ENCODE measurements at places on chromosomes 1 and 21.

DNA sequence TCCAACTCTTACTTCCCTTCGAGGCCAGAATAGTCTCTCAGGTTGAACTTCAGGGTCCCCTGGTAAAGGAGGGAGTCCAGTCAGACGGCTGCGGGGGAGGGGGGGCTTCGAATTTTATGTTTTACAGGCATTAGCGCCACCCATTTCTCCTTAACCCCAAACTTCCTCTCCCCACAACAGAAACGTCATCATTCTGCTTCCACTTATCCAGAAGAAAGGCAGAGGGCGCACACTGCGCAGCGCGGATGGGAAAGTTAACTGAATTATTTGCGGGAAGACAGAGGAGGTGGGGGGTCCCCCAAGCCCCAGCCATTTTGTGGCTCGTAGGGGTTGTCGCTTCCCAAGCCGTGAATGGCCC is 529 bp upstream of the PRMT2 start:
- DNase-seq: no peak

- no peak for DNase-seq
Measured at GRCh38 chr1:12527564-12527963, 90.4 kb downstream of the DHRS3 start.

DNA sequence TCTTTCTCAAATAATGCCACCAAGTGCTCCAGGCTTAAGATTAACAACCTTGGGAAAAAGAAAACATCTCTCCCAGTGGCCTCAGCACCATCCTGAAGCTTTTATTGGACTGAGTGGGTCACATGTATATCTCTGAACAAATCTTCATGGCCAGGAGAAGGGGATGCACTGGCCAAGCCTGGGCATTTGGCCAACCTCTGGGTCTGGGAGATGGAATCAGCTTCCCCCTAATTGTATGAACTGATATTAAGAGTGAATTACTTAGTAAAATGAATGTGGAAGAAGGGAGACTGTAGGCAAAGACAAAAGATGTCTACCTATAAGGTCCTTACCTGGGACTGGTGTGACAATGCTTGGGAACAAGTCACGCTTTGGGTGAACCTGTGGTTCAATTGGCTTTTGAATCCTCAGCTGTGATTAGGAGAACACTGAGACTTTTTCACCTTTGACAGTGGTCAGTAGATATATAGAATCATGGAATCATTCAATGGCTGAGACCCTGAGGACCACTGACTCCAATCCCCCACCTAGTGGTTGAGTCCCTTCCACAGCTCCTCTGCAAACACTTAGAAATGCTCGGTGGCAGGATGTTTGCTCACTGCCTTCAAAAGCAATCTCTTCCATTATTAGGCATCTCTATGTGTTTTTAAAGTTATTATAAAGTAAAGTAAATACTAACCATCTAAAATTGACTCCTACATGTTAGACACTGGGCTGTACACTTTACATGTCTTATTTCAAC is 102.6 kb upstream of the ATP1A1 start:
- no peak for DNase-seq

DNA sequence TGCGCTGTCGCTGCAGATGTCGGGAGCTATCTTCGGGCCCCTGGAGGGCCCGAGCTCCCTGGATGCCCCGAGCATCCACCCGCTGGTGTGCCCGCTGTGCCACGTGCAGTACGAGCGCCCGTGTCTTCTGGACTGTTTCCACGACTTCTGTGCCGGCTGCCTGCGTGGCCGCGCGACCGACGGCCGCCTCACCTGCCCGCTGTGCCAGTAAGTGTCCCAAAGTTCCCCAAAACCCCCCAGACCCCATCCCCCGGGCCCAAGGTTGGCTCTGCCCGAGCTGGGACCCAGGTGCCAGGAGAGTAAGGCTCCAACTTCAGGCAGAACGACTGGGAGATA is 569 bp downstream of the RNF207 start:
- DNase-seq: no peak

GRCh38 chr1:192807211-192808162 is 1.4 kb upstream of the RGS2 start:
- no peak for DNase-seq

DNA sequence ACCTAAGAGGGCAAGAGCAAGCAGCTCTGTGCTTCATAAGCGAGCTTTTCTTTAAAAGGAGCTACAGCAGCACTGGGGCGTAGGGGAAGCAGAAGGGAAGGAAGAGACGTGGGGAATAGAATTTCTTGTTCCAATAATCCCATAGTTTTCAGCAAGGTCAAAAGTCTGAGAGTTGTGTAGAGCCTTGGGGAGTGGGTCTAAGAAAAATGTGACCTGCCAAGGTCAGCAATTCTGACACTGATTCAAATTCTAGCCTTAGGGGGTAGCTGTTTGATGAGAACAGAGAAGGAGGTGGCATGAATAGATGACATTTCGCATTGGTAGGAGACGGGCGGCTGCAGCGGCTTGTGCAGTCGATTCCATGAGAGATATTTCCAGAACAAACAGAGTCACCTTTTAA is 22.4 kb downstream of the PRRX1 start:
- no peak for DNase-seq

- DNase-seq: no peak
Measured at GRCh38 chr1:55214934-55215193, 300 bp downstream of the USP24 start.

DNA sequence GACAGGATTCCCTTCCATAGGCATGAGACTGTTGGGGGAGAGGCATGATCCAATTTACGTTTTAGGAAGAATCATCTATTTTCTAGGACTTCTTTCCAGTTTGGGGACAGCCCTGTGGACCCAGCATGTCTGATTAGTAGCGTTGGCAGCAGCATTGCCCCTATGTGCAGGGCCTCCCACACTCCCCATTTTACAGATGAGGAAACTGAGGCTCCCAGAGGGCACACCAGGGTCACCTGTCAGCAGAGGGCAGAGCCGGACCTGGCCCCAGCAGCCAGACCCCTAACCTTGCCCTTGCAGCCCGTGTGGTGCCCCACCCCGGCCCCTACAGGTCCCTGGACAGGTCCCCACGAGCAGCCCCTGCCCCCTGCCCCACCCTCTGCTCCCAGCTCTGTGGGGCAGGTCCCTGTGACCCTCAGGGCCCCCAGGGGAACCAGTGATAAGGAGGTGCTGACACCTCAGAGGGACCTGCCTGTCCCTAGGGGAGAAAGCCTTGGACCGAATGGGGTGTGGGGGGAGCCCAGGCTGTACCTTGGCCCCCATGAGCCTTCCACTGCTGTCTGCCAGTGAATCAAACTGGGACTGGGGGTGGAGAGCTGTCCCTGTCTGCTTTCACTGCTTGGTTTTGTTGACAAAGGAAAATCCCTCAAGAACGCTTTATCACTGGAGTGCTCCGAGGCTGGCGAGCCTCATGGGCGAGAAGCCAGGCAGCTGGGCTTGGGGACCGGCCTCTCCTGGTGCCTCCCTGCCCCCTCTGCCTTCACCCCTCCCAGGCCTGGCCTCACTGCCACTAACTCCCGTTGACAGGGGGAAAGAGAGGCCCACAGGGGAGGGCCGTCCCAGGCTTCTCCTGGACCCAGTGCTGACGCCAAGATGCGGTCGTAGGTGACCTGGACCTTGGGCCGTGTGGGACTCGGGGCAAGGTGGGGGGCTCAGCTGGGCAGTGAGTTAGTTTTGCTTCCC is 39.4 kb upstream of the CCDC27 start:
- DNase-seq: peak; percentile 42

GRCh38 chr1:27299385-27300271 is 22.3 kb upstream of the TMEM222 start:
- DNase-seq: no peak

DNA sequence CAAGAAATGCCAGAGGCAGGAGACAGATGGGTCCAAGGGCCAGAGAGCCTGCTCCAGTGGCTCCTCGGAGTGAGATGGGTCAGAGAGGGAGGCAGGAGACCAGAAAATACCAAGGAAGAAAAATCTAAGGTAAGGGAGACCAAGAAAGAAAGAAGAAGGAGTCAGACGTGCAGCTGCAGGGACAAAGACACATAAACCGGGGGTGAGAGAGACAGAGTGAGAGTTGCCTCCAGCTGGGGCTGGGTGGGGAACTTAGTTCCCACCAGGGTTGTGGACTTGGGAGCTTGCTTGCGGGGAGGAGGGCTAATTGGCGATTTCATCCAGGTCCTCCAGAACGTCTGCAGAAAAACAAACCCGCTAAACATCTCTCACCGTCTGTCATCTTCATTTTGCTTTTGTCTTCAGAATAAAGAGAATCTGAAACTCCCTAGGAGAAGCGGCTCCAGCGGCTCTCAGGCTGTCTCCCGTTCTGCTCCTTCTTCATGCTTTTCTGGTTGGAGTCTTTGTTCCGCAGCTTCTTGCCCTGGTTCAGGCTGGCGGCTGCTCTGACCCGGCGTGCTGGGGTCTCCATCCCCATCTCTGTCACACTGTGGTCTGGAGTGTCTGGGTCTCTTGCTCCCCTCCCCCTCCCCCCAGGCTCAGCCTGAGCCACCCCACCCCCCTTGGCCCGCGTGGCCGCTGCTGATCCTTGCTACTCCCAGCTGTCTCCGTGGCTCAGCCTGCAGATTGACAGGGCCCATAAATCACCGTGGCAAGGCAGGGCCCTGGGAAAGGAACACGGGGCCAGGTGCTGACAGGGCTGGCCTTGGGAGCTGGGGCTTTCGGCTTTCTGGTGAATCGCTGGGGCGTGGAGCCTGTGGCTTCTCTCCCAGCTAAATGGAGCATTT is 66.6 kb downstream of the UBIAD1 start:
- peak; percentile 73 for DNase-seq

DNA sequence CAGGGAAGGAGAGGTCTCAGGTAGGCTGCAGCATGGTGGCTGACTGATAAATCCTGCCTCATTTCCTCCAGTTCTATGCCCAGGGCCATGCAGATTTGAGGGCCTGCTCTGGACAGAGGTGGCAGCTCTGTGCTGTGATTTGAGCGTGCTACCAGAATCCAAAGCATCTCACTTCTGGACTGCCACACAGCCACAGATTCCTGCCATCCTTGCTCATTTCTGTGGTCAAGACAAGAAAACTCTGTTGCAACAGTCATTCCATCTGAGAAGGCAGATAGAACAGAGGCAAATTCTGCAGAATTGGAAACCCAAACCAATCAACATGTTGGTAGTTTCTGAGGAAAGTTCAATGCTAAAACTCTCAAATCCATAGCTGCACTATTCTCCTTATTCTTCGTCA is 102.8 kb upstream of the GALNT2 start:
- no peak for DNase-seq

DNA sequence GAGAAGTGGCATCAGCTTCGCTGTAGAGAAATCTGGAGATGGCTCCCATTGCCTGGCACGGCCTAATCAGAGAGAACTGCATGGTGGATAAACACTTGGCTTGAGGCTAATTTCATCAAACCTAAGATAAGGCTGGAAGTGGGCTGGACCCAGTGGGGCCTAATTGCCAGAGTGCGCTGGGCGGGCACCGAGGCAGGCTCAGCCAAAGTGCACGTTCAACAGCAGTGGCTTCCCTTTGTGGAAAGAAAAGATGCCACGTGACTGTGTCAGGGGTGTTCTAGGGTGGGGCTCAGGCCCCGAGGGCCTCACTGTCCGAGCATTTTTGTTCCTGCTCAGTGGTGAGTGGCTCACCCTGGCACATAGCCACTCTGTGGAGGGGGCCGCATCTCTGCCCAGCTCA is 5.8 kb downstream of the PLCH2 start:
- DNase-seq: no peak

DNA sequence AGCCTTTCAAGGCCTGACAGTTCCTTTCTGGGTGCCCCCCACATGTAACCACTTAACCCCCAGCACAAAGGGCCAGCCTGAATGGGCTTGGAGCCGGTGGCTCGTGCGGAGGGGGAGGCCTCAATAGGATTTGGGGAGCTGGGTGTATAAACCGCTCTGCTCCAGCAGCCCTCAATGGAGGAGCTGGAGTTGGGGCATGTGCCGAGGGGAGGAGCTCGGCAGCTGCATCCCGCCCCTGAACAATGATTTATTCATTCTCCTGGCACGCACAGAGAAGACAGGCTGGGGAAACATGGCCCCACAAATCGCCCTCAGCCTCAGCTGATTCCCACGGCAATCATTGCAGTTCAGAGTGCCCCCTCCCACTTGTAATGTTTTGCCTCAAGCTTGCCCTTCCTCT is 6.9 kb upstream of the C1orf216 start:
- no peak for DNase-seq

DNA sequence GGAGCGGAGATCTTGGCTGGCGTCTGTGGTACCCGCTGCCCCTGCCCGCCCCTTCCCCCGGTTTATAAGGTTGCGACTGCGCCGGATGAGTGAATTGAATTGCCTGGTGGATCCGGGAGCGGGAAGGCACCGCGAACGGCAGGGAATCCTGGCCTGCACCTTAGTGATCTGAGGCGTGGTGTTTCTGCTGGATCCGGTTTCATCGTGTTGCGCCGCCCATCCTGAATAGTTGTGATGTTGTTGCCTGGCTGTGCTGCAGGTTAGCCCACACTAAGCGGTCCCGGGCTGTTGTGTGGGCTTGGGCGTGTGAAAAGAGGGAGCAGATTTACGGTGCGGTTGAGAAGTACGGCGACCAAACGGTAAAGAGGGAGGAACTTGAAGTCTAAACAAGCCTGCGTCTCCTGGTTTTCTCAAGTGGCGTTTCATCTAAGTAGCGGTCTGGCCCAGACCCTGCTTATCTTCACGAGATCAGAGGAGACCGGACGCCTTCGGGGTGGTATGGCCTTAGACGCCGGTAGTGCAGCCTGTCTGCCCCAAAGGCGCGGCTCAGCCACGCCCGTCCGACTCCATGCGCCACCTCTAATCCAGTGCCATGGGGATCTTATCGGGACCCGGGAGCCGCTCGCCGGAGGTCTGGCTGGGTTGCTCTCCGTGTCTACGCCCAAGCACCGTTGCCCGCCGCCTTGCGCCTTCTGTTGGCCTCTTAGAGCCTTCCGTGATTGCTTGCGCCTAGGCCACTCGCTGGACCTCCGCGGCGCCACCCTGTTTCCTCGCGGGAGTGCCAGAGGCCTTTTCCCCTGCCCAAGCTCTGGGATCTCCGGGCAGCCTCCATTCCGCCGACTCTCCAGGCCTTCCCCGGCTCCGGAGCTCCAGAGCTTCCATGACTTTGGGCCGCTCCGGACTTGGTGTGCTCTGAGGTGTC is 87.5 kb upstream of the RHOU start:
- peak; percentile 1 for DNase-seq

- no peak for DNase-seq
Measured at GRCh38 chr1:183636783-183637182, 1.2 kb upstream of the ARPC5 start.

- DNase-seq: no peak
Measured at GRCh38 chr1:94790246-94790645, 29.9 kb upstream of the SLC44A3 start.

DNA sequence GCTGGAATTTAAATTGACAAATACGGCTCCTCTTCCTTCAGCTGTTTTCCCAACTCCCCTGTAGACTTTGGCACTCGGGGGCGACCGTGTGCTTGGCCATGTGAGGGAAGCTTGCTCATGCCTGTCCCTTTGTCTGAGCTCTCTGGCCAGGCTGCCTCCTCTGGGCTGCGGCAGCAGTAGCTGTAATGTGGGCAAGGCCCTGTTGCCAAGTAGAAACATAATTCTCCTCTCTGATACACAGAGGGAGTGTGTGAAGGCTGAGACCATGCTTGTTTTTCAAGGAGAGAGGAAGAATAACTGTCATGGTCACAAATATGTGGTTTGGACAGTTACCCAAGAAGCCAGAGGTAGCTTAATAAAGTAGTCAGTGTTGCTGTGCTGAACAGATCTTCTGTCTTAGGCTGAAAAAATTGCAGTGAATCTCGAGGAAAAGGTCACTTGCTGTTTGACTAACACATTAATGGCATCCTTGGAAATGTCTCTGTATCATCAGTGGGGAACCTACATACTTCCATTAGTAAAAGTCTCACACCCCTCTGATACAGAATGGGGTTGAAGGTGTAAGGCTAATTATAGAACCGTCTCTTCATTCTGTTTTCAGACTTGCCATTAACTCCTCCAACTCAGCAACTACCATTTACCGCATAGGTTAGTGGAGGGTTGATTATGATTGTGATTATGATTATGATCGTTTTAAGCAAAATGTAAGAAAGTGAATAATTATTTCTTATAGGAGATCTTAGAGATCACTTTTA is 94.6 kb downstream of the TGFB2 start:
- DNase-seq: no peak

GRCh38 chr1:209051570-209051969 is 531.9 kb upstream of the CAMK1G start:
- no peak for DNase-seq
